ENCODE measurements at places on chromosomes 6 and 20. TPM values are rescaled to one million over a fixed set of nuclear protein-coding genes. Genes with fewer than 3 reads are reported as not detected.

The INSM1 gene
- not detected for total RNA-seq

The KIFC1 gene
- total RNA-seq = 0.17 TPM

GRCh38 chr6:34196116-34196832 lies 40.4 kb upstream of the HMGA1 start:
- DNase-seq = peak; percentile 90

DNA sequence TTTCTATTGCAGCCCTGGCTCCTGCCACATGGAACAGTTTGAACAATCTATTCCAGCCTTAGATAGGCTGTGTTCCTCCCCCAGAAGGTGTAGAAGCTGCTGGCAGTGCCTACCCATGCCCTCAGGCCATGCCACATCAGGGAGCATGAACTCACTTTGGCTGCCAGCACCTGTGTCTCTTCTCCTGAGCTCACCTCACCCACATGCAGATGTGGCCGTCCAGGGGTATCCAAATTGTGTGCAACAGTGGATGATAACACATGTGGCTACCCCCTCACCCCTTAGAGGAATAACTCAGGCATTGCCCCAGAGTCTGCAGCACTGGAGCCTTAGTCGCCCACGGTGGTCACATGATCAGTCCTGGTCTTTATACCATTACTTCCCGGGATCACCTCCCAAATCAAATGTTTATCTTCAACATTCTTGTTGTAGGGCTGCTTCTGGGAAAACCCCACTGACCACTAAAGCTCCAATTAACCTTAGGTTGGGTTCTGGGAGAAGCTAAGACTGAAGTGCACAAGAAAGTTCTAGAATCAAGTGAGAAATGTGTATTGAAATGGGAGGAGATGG lies 110.4 kb downstream of the BANF2 start:
- no peak for DNase-seq

DNA sequence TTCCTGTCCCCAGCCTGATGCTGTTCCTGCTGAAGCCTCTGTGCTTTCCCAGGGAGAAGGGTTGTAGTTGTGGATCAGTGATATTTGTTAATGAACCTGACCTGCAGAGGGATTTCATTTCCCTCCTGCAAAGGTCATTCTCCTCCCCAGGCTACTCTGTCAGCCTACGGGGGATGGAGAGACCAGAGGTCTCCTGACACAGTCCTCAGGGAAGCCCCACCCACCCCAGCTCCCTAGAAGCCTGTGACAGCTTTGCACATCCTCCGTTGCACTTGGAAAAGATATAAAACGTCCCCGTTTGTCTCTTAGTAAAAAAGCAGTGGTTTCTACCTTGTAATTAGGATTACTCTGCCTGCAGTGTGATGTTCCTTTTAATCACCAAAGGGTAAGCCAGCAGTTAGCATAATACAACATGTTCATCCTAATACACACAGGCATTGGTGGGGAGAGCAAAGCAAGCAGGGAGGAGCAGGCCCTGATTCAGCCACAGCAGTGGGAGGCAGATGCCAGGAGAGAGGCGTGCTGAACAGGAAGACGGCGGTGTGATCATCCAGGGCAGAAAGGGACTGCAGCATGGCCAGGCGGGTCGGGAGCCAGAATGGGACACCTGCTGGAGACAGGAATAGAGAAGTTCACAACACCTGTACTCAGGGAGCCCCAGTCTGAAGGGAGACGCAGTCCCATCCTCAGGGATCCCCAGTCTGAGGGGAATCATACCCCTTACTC lies 293.5 kb downstream of the LRFN2 start:
- no peak for DNase-seq

- no peak for DNase-seq
Measured at GRCh38 chr20:62155428-62156253, 12.1 kb downstream of the SS18L1 start.
